Spinal cord (tissue), 10 donors: ENCODE measurements at places on chromosomes 2 and 18. TPM values are rescaled to one million over a fixed set of nuclear protein-coding genes. Genes with fewer than 3 reads are reported as not detected.

DNA sequence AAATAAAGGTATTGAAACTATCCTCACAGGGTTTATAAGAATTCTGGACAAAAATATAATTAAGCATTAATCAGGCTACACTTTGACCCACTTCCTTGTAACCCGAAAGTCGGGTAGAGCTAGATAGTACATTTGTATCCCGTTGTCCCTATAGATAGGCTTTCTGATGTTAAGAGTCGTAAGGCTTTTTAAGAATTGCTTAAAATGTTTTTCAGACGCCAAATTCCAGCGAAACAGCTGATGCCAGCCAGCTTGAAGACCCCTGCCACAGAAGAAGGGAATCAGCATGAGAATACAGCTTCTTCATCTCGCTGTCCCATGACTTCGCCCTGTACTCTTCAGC, 962 bp upstream of the GPR155 start:
- DNase-seq = no peak

DNA sequence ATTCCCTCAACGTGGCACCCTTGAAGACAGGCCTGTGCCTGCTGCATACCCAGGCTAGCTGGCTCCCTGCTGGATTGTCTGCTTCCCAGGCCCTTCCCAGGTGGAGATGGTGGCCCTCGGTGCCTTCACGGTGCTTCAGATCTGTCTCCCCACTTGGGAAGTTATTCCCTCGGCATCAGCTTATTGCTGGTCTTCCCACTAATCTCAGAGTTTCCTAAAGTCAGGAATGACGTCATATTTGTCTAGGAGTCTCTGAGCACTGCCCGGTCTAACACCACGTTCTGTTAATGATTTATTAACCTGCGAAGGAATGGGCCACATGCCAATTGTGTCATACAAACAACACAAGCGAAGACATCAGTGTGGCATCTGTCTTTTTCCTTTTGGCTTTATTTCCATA, 269.8 kb upstream of the ID2 start:
- no peak for DNase-seq

DNA sequence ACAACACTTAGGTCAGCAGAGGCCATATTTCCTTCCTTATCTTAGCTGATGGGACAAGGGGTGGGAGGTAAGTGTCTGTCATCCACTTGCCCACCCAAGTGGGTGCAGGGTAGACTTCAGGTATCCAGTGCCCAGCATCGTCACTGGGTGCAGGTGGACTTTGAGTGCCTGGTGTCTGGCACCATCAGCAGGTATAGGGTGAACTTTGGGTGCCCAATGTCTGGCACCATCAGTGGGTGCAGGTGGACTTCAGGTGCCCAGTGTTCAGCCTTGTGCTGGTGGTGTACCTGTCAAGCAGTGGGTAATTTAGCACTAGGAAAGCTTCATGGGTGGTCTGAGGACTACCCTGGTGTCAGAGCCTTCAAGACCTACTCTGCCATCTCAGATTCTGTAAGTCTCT, 175.6 kb downstream of the SEPTIN10 start:
- no peak for DNase-seq

DNA sequence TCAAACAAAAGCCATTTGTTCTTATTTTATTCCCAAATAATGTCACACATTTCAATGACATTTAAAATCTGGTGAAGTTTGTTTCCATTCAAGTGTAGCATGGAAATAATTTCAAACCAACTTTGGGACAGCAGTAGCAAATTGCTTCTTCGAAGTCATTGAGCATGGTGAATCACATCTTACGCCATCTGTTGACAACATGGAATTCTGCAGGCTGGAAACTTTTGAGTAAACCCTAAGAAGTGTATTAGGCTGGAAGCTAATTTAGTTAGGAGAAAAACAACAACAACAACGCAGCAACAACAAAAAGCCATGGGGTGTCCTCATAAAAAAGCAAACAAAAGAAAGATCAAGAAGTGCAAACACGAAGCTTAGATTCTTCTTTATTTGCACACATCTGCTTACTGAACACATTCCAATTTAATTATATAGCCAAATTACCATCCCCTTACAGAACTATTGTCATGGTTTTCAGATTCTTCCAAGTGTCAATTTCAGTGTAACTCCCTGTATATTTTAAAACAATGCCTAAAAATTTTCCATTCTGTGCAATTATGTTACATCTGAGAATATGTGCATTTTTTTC, 659.0 kb upstream of the CDH7 start:
- peak; percentile 15 for DNase-seq

GRCh38 chr2:5479265-5479928, 212.8 kb upstream of the SOX11 start:
- DNase-seq = no peak

- DNase-seq = no peak
Observed at GRCh38 chr2:47558116-47558767, 155.3 kb downstream of the MSH2 start.

DNA sequence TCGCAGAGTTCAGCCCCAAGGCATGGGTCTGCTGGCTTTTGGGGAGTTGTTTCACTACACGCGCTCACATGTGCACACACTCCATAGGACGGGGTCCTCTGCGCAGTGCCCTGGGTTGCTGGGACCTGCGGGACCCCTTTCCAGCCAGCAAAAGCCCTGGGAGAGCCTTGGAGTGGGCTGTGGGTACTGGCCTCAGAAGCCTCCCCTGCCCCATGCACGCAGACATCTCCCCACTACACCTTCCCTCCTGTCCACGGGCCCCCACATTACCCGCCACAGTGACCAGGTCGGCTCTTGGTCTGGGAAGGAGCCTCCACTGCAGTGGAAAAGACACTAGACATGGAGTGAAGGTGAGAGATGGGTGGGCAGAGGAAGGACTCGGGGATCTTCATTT, 48.5 kb downstream of the FAM168B start:
- no peak for DNase-seq

DNA sequence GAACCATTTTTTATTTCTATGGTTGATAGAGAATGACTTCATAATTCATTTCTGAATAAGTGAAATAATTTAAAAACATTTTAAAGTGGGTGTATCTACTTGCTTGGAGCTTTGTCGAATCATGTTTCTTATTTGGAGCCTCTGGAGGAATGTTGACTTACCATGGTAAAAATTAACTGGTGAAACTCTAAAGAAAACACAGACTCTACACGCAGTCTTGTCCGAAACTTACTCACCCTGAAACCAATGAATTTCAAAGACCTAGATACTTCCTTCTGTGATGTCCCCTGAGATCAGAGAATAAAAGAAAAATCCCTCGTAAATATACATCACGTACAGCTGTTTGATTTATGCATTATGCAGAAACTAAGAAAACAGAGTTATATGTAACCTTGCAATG, 665.2 kb upstream of the NRXN1 start:
- no peak for DNase-seq

The COQ10B gene
- 22.8 TPM for total RNA-seq
